BE2C (cell line): ENCODE measurements at places on chromosomes 7 and 10.

GRCh38 chr10:83612050-83612449 is 527.3 kb upstream of the GHITM start:
- DNase-seq = no peak

DNA sequence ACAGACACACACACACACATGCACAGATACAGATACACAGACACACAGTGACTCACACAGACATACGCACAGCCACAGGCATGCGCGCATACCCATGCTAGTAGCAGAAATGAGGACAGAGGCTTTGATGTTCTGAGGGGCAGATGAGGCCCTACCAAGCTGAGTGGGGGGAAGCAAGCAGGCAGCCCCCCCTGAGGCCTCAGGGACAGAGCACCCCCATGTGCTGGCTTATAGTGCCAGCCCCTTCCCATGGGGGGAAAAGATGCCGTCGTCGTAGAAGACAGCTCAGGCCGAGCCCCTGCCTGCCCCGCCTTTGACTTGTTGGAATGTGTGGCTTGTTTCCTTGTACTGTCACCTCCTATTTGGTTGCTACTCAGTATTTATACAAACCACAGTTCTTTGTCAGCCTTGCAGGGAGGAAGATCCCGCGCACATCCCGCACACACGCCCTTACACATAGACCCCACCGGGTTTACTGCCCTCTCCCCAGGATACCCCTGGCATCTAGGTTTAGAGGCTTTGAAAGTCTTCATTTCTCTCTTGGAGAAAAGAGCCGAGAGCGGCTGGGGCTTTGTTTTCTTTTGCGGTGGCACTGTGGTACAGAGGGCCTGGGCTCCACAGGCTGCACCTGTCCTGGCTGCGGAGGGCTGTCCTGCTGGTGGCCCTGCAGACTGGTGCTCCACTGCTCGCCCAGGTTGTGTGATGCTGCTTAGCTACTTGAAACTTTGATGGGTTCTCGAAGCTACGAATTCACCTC is 112.5 kb downstream of the DOCK1 start:
- no peak for DNase-seq

DNA sequence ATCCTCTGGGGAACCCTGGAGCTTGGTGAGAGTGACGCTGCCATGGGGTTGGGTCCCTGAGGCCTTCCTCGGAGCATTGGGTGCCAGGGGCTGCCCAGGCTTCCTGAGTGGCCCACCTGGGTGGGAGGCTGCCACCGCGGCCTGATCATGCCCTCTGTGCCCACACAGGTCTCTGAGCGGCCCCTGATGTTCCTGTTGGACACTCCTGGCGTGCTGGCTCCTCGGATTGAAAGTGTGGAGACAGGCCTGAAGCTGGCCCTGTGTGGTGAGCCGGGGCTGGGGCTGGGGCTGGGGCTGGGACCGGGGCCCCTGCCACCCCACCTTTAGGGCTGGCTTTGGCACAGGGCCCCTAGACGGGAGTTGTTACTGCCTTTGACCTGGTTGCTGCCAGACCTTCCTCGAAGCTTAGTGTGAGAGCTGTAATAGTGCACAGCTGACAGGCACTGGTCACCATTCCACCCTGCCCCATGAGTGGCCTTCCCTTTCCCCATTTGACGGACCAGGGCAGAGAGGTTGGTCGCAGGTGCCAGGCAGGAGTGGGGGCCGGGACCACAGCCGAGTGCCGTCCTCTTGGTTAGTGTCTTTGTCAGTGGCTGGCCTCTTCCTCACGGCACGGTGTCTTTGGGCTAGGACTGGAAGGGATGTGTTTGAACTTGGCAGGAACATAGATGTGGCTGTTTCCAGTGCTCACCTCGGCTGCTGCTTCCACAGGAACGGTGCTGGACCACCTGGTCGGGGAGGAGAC is 8.2 kb downstream of the MTG1 start:
- DNase-seq = no peak

DNA sequence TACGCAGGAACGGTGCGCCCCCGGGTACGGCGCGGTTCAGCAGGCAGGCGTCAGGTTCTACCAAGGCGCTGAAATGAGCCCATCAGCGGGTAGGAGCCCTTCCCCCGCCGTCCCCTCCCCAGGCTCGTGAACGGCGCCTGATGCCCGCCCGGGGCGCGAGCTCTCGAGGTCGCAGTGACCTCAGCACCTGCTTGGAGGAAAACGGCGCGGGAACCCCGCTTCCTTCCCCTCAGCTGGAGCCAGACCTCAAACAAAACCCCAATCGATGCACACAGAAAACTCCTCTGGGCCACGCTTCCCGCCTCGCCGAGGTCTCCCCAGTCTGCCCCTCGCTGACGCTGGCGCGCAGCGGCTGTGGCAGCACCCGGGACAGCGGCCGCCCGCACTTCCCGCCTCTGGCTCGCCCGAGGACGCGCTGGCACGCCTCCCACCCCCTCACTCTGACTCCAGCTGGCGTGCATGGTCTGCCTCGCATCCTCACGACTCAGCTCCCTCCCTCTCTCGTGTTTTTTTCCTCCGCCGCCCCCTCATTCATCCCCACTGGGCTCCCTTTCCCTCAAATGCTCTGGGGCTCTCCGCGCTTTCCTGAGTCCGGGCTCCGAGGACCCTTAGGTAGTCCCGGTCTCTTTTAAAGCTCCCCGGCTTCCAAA is 514 bp upstream of the GAD2 start:
- no peak for DNase-seq

DNA sequence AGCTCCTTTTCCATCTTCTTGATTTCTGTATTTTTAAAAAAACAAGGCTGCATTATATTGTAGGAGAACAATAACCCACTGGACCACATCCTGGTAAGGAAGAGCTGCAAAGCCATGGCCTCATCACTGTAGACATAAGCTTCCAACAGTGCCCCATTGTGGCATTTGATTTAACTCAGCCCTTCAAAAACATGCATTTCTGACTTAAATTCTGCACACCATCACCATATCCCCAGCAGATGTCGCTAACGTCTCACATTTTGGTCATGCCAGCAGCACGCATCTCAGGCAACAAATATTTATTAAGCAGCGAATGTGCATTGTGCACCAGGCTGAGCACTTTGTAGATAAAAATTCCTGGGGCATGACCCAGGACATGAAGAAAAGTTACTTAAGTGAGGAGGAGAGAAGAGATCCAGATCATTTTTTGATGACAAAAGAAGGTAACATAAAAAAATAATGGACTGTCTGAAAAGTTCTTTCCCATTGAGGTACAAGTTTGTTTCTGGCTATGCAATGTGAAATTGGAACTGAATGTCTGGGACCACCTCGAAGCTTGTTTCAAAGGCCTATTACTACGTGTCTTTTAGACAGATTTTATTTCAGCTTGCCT is 164.6 kb upstream of the CDCA7L start:
- DNase-seq = peak; percentile 80

DNA sequence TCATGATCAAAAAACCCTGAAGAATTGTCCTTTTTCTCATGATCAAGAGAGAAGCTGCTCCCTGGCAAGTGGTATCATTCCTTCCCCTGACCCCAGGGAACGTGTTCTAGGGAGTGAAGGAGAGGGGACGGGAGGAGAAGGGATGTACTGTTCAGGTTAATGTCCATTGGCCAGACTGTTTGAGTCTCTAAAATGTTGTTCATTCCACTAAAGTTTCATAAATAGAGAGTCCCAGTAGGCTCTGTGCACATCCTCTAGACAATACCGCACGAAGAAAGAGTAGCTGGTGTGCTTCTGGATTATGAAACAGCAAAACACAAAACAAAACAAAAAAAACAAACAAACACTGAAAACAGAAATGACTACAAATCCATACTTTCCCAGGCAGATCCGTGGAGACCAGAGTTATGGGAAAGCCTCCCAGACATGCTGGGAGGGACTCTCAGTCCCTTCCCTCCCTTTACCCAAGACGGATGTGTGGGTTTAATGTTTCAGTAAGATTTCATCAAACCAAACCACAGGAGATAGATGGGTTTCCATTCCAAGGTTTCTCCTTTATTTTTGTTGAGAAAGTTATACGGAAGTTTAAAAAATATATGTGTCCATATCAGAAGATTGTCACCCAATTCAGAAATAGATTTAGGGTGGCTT is 66.5 kb upstream of the TNS3 start:
- DNase-seq = no peak

DNA sequence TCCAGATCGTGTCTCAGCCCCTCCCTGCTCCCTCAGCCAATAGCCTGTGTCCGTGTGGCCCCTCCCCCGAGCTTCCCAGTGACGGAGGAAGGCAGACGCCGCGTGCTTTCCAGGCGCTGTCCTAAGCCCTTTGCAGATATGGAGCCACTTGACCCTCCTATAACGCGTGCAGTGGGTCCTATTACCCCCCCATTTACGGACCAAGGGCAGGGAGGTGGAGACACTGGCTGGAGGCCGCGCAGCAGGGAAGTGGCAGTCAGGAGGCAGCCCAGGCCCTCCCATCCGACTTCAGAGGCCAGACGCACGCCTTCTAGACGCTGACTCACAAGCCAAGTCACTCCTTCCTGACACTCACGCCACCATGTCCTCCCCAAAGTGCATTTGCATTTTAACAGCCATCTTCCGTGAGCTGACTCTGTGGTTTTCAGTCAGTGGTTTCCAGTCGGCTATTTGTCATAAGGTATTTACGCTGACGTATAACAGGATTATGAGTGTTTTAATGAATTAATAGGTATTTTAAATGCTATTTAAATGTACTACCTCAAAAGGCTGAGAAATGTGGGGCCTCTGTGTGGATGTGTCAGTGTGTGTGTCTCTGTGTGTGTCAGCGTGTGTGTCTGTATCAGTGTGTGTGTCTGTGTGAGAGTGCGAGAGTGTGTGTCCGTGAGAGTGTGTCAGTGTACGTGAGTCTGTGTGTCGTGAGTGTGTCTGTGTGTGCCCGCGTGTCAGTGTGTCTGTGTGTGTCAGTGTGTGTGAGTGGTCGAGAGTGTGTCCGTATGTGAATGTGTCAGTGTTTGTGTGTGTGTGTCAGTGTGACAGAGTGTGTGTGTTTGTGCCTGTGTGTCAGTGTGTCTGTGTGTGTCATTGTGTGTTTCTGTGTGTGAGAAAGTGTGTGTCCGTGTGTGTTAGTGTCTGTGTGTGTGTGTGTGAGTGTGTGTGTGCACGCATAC is 92.0 kb upstream of the INSIG1 start:
- peak; percentile 70 for DNase-seq
